ENCODE measurements at places on chromosomes 6 and 20.

DNA sequence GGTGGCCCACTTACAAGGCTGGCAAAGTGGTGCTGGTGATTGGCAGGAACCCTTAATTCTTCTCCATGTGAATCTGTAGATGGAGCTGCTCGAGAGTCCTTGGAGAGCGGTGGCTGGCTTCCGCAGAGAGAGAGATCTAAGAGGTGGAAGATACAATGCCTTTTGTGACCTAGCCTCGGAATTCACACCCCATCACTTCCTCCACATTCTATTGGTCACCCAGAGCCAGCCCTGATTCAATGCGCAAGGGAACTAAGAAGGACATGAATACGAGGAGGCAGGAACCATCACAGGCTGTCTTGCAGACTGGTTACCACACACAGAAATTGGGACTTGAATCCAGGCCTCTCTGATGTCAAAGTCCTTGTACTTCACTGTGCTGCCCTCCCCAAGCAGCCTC, 128.9 kb upstream of the PROKR2 start:
- DNase-seq, result no peak

DNA sequence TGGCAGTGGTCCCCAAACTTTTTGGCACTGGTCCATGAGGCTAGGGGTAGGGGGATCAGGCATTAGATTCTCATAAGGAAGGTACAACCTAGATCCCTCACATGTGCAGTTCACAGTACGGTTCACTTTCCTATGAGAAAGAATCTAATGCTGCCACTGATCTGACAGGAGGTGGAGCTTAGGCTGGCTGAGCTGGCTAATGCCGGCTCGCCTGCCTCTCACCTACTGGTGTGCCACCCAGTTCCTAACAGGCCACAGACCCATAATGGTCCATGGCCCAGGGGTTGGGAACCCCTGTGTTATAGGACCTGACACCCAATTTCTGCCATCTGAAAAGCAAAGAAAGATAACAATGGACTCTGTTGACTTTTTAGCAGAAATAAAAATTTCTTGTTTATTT, 199.6 kb downstream of the GMPR start:
- DNase-seq, result no peak

DNA sequence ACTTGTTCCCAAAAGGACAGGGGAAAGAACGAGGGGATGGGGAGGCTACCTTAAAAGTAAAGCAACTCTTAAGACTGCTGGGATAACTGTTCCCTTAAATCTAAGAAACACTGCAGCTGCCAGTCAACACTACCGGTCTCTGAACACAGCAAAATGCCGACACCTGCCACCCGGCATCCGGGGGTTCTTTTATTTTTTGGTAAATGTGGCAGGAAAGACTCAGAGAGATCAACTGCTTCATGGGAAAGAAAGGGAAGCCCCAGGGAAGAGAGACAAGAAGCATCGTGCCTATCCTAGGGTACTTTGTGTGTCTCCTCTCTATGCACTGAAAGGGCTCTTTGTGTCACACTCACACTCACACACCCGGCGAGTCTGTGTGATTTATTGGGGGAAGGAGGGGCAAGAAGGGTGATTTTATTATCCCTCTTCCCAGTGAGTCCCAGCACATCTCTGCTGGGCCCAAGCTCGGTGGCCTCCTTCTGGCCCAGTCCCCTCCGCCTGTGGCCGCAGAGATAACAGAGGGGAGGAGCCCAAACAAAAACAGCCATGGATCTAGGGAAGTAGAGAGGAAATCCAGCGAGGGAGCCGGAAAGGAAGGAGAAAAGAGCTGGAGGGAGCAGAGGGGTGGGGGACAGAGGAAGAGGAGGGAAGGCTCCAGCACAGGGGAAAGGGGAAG, 1.4 kb downstream of the FYN start:
- DNase-seq, result no peak

- DNase-seq, result no peak
These were observed 78.2 kb upstream of the ASCC3 start for GRCh38 chr6:100959280-100959679.

DNA sequence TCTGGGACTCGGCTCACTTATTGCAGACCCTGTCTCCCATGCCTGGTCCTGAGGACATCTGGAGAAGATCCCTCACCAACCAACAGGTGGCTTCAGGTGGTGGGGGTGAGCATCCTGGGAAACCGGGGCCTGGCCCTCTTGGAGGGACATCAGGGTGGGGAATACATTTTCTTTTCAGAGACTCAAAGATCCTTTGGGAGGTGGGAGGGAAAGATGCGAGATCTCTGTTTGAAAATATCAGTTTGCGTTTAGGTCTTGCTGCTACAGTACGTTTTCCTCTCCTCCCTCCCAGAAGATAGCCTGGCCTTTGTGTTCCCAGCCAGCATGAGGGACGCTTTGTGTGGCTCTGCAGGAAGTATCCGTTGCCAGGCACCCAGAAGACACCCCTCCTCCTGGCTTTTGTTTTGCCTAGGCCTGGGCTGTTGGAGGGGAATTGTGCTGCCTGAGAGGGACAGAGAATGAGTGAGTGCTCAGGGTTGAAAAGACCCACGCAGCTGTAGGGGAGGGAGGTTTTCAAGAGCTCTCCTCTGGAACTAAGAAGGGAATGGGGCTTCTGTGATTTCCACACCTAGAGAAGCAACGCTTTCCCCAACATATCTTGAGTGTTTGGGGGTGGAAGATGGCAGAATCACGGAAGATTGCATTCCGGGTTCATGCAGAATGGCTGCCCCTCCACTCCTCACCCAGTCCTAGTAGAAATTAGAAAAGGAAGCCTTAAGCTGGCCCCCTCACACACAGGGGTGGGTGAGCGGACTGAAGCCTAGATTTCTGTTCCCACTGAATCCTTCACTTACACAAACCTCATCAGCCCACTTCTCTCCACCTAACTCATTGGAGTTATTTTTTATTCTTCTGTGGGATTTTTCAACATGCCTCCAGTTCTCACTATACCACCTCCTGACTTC, 22.0 kb upstream of the SLC2A12 start:
- no peak for DNase-seq

DNA sequence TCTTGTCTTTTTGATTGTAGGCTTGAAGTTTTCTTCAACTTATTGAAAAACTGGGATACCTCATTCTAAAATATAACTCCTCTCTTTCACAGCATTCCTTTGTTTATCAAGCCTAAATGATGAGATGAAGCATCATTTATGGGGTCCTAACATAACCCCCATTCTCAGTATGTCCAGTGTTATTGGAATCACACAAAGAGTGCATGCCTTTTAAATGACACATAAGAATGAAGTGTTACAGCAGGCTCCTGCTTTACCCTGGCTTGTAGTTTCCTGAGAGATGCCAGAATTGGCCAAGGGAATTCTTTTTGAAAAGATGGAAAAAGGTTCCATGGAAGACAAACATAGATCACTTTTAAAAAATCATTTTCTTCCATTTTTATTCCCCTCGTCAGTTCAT, 502.4 kb downstream of the BCKDHB start:
- DNase-seq, result no peak

DNA sequence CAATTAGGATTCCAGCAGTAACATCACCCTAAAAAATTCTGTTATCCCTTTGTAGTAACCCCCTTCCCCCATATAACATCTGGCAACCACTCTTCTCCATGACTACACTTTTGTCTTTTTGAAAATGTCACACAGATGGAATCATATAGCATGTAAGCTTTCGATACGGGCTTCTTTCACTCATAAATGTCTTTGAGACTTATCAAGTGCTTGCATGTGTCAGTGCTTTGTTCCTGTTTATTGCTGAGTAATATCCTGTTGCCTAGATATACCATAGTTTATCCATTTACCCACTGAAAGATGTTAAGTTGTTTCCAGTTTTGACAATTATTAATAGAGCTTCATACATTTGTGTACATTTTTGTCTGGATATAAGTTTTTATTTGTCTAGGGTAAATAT, 10.4 kb upstream of the SNPH start:
- DNase-seq, result no peak

GRCh38 chr6:4950836-4951533, 52.9 kb downstream of the RPP40 start:
- no peak for DNase-seq

DNA sequence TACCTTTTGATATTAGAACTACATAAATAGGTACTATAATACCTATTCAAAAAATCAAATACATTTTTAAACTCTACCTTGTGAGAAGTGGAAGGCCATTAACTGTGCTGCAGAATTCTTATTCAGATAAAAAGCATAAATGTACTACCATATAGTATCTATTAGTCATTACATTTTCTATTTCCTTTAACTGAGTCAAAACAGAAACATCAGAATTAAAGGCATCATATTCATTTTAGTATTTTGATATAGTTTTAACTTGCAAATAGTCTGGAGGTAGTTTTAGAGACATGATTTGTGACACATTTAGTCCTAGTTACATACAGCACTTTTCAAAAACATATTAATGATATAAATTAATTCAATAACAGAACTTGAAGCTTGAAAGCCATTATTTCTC, 39.9 kb upstream of the TAB2 start:
- DNase-seq, result no peak

DNA sequence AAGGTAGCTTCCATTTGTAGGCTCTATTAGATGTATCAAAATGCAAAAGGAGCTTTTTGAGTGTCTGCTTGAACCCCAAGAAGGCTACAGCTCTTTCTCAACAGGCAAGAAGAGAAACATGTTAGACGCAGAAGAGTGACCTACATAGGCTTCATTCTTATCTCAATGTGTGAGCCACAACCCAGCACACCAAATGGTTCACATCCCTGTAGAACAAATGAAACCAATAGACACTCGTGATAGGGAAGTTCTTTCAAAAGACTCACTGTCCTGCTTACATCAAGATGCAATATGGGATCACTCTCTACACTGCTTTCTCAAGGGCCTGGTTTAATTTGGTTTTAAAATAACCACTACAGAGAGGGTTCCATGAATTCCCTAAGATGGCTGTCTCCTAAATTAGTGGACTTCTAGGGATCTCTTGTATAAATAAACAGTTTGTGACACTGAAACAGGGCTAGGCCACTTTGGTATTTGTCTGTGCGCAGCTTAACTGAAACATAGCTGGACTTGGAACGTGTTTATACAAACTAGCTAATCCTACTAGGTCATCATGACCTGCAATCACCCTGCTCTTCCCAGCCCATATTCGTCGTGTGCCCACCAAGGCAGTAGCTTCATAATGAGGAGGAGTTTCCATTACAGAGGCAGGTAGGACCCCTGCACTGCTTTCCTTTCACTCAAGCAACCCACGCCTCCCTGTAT, 225.4 kb upstream of the PREP start:
- no peak for DNase-seq

All from cerebellar nuclear complex (tissue), 1 donor.